Activated CD4-positive, alpha-beta T cell treated with anti-CD3 and anti-CD28 coated beads for 1 hour (primary cell): ENCODE measurements at places on chromosomes 12 and 14.

GRCh38 chr12:24200010-24200409 is 250.5 kb upstream of the SOX5 start:
- DNase-seq: no peak

DNA sequence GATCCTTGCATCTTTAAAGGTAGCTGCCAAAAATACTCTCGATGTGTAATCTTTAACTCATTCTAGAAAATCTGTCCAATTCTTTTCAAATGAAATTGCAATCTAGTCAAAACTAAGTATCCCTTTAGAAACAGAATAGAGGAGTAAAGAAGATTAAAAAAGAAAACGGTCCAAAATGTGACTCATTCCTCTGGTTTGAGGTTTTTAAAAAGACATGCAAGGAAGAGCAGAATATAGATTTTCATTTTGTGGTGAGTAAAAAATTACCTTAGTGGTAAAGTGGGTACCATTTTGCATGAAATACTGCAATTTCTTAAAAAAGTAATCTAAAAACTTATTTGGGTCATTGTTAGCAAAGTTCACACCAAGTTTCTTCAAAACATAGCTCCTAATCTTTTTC is 108.4 kb downstream of the BRMS1L start:
- DNase-seq: no peak

DNA sequence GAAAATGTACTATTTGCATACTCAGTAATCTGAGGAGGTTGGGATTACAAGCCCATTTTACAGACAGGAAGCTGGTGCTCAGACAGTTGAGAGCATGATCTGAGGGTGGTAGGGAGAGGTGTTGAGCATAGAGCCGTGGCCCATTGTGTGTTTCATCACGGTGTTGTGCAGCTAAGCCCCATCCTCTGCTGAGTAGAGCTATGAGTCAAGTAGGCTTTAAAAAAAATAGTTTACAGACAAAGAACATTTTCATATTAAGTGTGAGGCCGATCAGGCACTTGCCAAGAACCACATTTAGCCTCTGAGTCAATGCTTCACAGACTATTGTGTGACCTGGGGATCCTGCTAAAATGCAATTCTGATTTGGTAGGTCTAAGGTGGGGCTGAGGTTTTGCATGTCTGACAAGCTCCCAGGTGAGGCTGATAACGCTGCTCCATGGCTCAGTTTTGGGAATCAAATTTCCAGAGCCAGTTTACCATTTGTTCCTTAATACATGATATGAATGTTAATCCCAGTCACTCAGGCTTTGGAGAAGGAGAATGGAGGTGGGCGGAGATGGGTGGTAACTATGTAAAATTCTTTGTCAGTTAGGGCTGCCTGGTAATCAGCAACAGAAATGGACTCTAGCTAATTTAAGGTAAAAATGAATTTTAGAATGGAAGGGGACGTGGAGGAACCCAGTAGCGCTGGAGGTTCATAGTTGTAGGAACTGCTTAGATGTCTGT is 22.2 kb downstream of the ZNF664 start:
- no peak for DNase-seq

DNA sequence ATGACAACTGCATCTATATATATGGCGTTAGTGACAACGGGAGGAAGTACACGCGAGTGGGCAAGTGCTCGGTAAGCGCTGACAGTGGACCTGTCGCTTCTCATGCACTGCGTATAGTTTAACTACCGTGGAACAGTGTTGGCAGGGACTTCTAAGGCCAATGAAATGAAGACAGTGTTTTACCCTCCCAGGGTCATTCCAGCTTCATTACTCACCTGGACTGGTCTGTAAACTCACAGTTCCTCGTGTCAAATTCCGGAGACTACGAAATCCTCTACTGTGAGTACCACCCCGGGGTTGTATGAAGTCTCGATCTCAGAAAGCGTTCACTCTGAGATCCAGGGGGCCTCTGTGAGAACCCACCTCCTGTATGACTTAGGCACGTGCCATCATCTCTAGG is 129.2 kb upstream of the EVL start:
- DNase-seq: no peak

DNA sequence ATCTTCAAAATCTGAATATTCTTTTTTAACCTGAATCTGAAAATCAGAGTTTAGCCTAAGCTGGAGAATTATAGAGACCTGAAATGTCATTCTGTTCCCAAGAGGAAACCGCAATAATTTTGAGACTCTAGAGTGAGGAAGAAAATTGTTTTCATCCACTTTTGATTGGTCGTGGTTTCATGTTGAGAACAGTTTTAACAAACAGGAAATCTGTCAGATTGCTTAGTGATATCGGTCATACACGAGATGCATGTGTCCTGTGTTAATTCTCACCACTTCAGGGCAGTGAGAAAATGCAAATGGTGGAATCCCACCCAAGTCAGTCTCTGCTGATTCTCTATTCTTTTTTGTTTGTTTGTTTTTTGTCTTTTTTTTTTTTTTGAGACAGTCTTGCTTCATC is 1498.5 kb upstream of the TMEM132C start:
- no peak for DNase-seq

DNA sequence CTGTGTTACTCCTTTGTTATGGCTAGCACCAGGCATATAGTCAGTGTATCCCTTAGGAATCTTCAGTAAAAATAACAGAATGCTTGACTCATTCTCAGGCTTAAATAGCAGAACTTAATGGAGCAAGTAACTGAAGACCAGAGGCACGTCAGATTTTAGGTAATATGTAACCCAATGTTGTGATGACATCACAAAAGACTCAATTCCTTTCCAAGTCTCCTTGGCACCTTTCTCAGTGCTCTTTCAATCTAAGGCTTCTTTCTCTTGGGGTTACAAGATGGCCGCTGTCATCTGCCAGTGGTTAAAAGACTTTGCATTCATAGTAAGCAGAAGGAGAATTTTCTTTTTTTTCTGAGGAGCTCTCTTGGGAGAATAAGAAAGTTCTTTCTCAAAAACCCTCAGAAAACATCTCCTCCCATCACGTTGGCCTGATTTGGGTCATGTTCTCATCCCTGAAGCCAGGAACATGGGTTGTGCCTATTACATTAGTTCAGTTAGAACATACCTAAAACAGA is 33.4 kb upstream of the DCN start:
- DNase-seq: no peak

DNA sequence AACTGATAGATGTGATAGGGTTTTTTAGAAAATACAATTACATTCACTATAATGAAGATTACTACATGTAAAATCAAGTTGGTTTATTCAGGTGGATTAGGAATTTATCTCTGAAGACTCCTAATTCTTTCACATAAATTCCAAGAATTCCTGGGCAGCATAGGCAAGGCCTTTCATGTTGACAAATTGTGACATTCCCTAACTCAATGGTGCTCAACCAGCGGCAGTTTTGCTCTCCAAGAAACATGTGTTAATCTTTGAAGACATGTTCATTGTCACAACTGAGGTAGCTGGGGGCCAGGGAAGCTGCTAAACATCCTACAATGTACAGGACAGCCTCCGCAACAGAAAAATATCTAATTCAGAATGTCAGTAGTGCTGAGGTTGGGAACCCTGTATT is 46.3 kb downstream of the PTPRQ start:
- DNase-seq: no peak

DNA sequence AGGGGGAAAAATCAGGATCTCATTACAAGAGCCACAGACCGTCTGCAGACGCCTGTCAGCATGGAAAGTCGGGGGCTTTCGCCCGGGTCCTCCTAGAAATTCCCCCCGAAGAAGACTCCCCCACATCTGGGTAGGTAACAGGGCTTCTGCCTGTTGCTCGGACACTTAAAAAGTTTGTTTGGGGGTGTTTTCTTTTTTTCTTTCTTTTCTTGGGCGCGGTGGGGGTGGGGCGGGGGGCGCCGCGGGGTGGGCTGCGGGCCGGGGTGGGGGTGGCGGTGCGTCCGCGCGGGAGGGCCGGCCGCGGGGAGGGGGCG is 358 bp downstream of the ELK3 start:
- no peak for DNase-seq

DNA sequence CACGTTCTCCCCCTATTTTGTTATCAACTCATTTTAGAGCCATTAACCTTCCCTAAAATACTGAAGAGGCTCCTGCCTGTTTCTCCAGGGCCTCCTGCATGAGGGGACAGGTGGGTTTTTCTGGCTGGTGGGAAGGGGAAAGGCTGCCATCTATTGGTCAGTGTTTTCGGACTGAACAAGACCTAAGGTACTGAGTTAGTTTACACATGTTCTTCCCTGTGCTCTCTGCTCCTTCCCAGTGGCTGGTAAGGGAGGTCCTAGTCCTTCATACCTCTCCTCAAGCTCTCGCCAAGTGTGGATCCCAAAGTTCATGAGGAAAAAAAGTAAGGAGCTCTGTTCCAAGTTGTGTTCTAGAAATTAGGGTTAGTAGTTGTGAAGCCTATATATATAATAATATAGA is 357.5 kb downstream of the FSCB start:
- DNase-seq: no peak

GRCh38 chr14:70881549-70882177 is 25.6 kb upstream of the PCNX1 start:
- DNase-seq: no peak

DNA sequence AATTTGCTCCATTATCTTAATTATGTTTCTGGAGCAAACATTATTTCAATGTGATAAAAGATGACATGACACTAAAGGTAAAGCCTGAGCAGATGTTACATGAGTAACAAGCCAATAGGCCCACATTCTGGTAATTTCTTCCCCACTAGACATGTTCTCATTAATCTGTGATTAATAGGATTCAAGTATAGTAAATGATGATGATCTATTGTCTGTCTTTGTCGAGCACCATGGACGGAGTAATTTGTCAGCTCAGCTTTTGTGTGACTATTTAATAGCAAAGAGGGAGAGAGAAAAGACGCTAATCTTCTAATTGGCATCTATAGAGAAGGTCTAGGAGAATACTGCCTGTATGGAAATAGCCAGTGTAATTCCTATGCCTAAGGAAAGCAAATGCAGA is 62.2 kb upstream of the INSM2 start:
- DNase-seq: no peak

- DNase-seq: no peak
These were observed 118.3 kb downstream of the DAAM1 start for GRCh38 chr14:59306775-59307174.
